ENCODE measurements at places on chromosomes 12 and 14.

DNA sequence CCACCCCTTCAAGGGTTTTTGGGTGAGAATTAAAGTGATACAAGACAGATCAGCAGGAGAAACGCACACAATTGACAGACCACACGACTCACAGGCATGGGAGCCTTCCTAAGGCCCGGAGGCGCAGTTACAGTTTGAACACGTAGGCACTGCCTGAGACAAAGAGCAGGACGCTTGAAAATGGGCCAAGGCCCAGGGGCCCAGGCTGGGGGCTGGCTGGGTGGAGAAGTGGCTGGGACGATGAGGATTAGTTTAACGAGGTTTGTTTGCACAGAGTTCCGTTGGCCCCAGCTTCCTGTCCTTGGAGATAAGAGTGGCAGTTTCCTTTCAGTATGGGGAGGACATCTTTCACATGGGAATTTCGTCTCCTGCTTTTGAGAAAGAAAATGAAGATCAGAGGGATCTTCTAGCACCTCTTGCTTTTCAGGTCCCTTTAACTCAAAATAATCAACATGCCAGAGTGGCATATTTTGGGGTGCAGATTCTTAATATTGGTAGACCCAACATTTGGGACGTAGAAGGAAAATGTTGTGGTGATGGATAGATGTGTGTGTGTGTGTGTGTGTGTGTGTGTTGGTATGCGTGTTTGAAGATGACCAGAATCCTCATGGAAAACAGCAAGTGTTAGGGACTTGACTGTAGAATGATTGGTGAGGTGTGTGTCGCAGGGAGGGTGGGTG, 44.6 kb downstream of the DLK1 start:
- DNase-seq = peak; percentile 58

DNA sequence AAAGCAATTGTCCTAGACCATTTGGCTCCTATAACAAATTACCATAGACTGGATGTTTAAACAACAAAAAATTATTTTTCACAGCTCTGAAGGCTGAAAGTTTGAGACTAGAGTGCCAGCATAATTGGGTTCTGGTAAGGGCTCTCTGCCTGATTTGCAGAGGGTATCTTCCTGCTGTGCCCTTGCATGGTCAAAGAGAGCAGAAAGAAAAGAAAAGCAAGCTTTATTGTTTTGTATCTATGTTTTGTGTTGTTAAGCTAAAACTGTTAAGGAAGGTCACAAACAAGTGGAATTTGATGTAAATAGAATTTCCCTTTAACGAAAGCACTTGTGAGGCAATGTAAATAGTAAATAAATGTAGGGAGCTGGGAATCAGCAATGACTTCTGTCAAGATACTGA, 1031.0 kb upstream of the ATXN7L3B start:
- no peak for DNase-seq

DNA sequence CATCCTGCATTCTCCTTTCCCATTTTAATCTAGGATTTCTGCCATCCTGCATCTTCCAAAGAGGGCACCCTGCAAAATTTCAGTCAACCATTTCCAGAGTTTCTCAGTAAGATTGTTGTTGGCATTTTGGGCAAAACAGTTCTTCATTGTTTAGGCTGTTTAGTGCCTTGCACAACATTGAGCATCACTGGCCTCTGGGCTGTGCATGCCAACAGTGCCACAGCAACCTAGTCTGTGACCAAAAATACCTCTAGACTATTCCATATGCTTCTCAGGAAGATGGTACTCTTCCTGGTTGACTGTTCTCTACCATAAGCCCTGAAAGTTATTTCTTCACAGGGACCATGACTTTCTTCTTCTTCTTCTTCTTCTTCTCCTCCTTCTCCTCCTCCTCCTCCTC, 32.5 kb upstream of the ISM2 start:
- DNase-seq = no peak

DNA sequence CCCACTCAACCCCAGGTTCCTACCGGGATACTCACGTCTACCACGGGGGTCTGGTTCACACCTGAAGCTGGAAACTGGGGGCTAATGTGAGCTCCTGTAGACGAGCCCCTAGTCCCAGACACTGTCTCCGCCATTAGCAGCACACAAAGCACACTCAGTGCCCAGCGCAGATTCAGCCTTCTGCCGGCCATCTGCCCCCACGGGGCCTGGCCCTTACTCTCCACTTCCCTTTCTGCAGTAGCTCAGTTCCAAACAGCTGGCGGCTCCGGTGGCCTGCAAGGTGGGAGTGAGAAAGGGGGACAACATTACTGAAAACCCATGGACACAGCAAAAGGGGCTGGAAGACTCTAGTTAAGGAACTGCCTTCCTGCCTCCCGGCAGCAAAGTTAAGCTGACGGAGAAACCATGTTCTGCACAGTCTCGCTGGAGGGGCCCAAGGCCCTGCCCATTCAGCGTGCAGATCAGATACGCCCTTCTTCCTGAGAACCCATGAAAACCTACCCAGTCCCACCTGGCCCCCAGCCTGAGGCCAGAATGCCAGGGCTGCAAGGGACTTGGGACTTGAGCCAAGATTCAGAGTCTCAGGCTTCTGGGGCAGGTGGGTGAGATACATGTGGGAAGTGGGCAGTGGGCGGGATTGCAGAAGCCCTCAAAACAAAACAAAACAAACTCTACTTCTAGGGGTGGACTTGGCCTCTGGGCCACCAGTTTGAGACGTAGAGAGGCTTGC, 2.1 kb downstream of the SLC8B1 start:
- no peak for DNase-seq

- DNase-seq = no peak
Measured at GRCh38 chr12:94169495-94169894, 21.1 kb downstream of the PLXNC1 start.

GRCh38 chr12:98653866-98654493, 8.9 kb downstream of the APAF1 start:
- no peak for DNase-seq

- DNase-seq = no peak
Measured at GRCh38 chr12:49026678-49027480, 8.3 kb upstream of the PRKAG1 start.

DNA sequence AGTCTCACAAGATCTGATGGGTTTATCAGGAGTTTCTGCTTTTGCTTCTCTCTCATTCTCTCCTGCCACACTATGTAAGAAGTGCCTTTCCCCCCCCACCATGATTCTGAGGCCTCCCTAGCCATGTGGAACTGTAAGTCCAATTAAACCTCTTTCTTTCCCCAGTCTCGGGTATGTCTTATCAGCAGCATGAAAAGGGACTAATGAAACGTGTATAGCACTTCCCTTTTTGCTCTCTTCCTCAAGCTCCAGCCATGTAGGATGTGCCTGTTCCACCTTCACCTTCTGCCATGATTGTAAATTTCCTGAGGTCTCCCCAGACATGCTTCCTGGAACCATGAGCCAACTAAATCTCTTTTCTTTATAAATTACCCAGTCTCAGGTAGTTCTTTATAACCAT, 7.0 kb upstream of the CRACR2A start:
- no peak for DNase-seq

DNA sequence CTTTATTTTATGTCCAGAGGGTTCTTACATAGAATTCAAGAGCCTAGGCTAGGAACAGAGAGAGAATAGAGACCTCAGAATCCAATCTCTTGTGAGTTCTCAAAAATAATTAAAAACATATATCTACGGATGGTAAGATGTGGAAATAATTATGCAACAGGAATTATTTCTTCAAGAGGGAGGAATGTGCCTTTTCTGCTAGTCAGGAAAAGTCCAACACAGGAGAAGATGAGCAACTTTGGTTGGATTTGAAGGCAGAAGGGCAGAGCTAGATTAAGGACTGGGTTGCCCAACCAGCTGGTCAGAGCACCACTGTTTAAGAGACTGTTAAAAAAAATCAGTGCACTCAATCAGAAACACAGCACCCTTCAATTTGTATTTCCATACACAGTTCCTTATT, 365.5 kb downstream of the ETNK1 start:
- DNase-seq = no peak

- DNase-seq = no peak
Measured at GRCh38 chr14:61418746-61419145, 97.4 kb downstream of the PRKCH start.
